Erythroblast (primary cell): ENCODE measurements at places on chromosomes 13 and 19.

GRCh38 chr13:74289107-74289506 lies 154.9 kb upstream of the KLF12 start:
- no peak for DNase-seq

DNA sequence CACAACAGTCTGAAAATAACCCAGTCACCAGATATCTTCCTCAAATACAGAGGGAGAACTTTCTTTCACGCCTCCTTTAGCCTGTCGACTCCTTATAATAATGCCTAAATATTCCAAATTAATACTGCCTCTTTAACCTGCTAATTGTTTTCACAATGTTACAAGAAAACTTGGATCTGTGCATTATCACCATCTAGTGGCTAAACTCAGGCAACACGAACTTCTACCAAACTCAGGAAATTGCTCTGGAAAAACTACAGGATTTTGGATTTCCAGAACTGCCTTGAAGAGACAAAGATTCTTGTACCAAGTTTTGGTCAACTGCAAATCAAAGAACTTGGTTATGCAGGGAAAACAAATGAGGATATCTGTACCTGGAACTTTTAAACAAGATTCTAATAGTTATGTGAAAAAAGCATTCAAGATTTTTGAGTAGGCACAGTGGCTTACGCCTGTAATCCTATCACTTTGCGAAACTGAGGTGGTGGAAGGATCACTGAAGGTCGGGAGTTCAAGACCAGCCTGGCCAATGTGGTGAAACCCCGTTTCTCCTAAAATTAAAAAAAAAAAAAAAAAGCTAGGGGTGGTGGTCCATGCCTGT lies 10.8 kb downstream of the CLN5 start:
- peak; percentile 42 for DNase-seq

DNA sequence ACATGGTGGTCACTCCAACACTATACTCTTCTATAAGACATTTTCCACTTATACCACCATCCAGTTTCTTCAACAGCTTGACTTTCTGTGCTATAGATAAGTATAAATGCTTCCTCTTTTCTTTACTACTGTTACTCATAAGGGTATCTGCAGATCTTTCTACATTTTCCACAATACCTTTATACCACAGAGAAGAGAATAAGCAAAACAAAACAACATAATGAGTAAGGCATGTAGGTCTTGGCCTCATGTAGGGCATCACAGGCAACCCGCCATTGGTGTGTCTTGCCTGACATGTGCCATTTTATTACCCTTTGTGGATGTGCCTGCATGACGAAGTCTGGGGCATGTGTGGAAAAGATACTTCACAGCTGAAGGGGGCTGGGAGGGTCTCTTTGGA lies 265.3 kb upstream of the STARD13 start:
- DNase-seq: no peak

DNA sequence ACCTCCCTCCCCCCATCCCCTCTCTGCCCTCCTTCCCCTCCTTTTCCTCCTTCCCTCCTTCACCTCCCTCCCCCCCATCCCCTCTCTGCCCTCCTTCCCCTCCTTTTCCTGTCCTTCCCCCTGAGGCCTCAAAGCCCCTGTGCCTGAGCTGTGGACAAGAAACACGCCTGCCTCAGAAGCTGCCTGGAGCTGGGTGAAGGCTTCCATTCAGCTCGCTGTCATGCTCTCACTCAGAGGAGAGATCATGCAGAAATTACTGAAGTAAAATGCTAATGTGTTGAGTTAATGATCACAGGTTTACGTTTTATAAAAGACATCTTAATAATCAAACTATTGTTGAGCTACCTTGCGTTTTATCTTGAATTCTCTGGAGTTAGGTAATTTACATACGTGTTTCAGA lies 114.5 kb downstream of the ATP11A start:
- no peak for DNase-seq
